Left hindlimb (tissue), 1 donor: ENCODE measurements at places on chromosomes 4 and X.

DNA sequence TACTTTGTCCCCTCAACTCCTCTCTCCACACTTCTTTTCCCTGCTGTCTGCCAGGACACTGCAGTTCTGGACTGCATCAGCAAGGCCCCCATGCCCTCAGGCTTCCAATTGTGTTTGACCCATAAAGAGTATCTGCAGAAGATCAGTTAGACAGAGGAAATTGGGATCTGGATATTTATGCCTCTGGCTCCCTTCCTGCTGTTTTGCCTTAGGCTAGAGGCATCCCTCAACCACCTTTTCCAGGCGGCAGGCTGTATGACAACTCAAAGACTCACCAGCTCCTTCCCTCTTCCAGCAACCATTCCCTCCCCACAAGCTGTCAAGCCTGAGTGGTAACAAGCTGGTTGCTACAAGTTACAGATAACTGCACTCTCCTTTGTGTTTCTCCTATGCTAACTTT, 66.4 kb upstream of the NDP start:
- DNase-seq = no peak

GRCh38 chrX:120244395-120244734, 6.2 kb upstream of the ZBTB33 start:
- DNase-seq = no peak

- DNase-seq = no peak
Measured at GRCh38 chr4:52028970-52029369, 8.8 kb upstream of the LRRC66 start.

DNA sequence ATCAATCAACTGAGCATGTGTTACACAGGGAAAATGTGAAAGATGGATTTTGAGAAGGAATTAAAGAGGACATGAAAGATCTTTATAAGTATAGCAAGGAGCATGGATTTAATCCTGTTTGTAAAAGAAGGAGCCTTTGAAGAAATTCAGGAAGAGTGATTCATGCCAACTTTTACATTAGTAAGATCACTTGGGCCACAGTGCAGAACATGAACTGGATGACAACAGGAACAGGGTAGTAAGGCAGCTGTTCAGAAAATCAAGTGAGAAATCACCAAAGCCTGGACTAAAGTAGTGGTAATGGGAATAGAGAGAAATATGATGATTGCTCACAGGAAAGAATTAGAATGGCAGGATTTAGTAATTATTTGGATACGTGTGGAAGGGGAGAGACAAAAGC, 265.7 kb upstream of the PCDH7 start:
- no peak for DNase-seq

DNA sequence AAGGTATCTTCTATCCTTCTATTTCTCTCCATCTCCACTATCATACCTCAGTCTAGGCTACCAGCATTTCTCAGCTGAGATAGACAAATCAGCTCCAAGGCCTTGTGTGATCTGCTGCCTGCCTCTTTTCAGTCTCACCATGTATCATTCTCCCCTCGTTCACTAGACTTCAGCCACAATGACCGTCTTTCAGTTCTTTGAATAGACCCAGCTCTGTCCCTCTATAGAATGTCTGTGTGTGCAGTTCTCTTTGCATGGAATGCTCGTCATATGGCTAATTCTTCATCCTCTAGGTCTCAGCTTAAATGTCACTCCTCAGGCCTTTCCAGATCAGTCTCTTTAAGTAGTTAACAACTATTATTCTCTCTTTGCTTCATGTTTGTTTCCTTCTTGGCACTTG, 6.5 kb downstream of the IGBP1 start:
- DNase-seq = no peak

GRCh38 chr4:183722731-183723560, 63.9 kb downstream of the TRAPPC11 start:
- peak; percentile 66 for DNase-seq

GRCh38 chrX:44529310-44529709, 13.3 kb downstream of the FUNDC1 start:
- DNase-seq = no peak

DNA sequence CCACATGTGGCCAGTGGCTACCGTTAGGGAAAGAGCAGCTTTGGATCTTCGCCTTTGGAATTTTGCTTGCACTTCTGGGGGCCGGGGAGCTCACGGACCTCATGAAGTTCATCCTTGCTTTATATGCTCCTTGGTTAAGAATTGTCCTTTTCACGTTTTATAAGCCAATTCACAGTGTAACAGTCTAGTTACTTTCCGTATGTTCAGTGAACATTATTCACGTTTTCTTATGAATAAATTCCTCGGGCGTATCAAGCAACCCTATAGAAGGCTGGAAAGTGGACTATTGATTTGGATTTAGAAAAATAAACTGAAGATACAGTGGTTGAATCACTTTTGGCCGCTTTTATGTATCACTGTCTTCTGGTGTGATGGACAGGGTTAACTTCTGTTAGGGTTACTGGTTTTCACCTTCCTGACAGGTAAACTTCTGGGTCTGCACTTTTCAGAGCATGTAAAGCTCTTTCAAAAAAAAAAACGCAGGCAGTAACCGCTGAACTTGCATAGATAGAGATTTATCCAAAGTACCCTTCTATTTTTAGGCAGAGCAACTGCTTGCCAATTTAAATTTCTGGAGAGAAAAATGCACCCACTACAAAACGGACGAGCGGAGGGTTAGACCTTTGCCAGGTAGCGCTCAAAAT, 569 bp upstream of the PDLIM5 start:
- no peak for DNase-seq

DNA sequence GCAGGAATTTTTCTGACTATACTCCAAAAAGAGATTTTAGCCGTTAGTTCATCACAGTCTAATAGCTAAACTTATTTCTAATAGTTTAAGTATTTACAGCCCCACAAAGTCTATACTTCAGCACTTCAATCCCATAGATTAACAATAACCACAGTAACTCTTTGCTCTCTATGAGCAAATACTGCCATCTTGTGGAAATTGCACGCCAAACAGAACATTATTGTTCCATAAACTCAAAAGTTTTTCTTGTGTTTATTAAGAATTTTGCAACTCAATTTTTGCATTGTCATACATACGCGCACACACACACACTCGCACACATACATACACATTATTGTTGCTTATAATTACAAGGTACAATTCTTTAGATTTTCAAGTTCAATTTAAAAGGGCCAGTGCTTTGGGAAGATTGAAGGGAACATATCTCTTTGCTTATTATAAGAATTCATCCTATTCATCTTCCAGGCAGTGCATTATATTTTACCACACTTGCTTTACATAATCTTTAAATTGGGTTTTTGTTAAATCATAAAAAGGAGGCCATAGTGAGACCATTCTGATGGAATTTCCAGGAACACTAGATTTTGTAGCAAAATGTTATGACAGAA, 63.8 kb upstream of the ATOH1 start:
- DNase-seq = no peak

- DNase-seq = no peak
Measured at GRCh38 chrX:6129195-6129594, 99.5 kb downstream of the NLGN4X start.

- DNase-seq = no peak
Measured at GRCh38 chrX:5730556-5730955, 498.1 kb downstream of the NLGN4X start.

DNA sequence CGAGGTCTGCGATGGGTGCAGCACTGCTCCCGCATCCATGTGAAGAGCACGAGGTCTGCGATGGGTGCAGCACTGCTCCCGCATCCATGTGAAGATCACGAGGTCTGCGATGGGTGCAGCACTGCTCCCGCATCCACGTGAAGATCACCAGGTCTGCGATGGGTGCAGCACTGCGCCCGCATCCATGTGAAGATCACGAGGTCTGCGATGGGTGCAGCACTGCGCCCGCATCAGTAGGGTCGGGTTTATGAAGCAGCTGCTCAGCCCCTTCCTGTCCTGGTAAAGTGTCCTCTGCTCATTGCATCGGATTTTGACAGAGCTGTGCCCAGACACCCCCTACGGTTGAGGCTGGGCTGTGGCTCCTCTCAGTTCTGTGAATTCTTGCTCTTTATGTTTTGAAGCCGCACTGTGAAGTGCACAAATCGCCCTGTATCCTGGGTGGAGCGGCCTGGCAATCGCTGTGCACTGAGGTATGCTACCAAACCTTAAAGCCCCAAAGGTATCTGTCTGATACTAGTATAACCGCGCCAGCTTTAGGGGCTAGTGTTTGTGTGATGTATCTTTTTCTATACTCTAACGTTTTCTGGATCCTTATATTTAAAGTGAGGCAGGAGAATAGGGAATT, 98.7 kb downstream of the CPZ start:
- DNase-seq = no peak

- DNase-seq = no peak
Measured at GRCh38 chr4:53863736-53864365, 200.6 kb downstream of the CHIC2 start.

DNA sequence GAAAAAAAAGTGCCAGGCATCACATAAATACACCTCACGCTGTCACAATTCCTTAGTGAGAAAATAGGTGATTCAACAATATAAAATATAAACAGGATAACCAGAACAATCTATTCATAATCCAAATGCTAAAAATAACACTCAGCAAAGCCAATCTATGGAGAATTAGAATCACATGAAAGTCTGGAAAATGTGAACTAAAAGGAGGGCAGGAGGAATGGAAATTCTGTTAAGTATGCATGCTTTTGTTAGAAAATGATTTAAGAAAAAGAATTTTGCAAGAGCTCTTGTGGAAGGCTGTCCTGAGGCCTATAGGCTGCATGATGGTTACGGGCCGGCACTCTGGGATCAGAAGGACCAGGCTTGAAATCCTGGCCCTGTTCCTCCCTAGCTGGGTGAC, 70.6 kb upstream of the PROM1 start:
- no peak for DNase-seq

GRCh38 chrX:38293741-38294140, 33.6 kb downstream of the RPGR start:
- no peak for DNase-seq

GRCh38 chrX:78945186-78945912, at the start of gene P2RY10:
Gene P2RY10, plus strand, starts transcription at chrX:78945391. Its CDS starts 15,130 bp downstream, at chrX:78960521.
- no peak for DNase-seq

DNA sequence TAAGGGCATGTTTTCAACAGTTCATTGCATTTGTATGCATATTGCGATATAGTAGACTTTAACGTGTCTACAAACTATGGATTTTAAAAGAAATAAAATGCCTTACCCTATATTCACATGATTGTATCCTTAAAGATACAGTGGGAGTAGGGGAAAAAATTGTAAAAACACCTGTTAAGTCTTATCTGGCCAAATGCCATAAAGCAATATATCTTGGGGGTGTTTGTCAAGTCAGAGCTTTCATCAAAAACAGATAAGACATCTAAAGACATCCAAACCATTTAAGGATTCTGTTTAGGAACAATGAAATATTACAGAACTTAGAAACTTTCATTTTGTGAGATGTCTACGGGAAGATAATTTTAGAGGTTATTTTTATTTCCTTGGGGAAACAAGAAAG, 152.3 kb downstream of the AASDH start:
- DNase-seq = no peak

DNA sequence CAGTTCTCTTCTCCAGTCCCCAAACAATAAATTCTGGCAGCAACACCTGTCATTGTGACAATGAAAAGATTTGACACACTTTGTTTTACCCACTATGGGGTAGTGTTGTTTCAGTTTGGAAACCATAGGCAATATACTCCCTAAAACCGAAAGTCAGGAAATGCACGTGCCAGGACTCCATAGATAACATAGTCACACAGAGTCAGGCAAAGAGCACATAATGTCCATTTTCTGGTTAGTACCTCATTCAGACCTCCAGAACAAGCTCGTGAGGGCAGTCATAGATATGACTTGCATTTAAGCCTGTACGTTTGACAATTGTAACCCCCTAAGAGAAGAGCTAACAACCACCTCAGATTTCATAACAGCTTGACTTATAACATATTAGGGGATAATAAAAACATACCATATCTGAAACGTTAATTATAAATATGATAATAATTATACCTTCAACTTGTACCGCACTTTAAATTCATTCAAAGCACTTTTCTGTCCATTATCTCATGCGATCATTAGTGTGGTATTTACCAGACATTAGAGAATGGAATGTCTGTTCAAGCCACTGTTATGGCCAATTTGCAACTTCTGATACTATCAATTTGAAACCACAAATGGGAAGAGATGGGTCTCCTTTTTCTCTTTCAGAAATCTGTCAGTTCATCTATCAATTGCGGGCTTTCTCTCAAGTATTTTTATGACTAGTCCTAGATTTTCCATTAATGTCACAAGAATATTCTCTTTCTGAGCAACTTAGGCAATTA, 147.4 kb downstream of the LDB2 start:
- no peak for DNase-seq

DNA sequence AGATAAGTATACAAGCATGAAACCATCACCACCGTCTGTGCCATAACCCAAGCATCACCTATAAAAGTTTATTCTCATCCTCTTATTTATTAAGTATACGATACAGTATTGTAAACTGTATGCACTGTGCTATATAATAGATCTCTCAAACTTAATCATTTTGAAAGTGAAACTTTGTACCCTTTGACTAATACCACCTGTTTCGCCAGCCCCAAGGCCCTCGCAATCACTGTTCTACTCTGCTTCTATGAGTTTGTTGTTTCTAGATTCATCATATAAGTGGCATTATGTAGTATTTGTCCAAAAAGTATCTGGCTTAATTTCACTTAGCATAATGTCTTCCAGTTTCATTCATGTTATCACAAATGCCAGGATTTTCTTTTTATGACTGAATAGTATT, 72.1 kb upstream of the DOCK11 start:
- no peak for DNase-seq

GRCh38 chrX:111375747-111376146, 36.2 kb downstream of the DCX start:
- DNase-seq = no peak

- DNase-seq = peak; percentile 84
Measured at GRCh38 chrX:38561126-38561868, at the start of gene TSPAN7. Gene TSPAN7, plus strand, starts transcription at chrX:38561542. Its CDS starts 5 bp downstream, at chrX:38561547.

- no peak for DNase-seq
Measured at GRCh38 chr4:57023104-57023503, 44.4 kb downstream of the POLR2B start.

DNA sequence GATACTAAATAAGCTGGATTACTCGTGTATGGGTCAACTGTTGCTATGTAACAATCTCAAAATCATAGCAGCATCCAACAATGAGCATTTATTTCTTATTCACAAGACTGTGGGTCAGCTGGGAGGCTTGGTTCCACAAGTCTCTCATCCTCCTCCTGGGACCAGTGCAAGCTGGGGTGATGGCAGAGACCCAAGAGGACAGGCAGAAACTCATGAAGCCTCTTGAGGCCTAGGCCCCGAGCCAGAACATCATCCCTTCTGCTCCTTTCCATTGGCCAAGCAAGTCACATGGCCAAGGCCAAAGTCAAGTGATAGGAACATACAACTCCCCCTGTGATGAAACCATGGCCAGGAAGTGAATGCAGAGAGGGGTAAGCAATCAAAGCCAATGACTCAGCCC, 422.1 kb downstream of the BCOR start:
- DNase-seq = no peak
